CD4-positive, alpha-beta T cell (primary cell): ENCODE measurements at places on chromosomes 3 and 15.

GRCh38 chr3:134054231-134054630, 24.5 kb upstream of the SLCO2A1 start:
- no peak for DNase-seq

DNA sequence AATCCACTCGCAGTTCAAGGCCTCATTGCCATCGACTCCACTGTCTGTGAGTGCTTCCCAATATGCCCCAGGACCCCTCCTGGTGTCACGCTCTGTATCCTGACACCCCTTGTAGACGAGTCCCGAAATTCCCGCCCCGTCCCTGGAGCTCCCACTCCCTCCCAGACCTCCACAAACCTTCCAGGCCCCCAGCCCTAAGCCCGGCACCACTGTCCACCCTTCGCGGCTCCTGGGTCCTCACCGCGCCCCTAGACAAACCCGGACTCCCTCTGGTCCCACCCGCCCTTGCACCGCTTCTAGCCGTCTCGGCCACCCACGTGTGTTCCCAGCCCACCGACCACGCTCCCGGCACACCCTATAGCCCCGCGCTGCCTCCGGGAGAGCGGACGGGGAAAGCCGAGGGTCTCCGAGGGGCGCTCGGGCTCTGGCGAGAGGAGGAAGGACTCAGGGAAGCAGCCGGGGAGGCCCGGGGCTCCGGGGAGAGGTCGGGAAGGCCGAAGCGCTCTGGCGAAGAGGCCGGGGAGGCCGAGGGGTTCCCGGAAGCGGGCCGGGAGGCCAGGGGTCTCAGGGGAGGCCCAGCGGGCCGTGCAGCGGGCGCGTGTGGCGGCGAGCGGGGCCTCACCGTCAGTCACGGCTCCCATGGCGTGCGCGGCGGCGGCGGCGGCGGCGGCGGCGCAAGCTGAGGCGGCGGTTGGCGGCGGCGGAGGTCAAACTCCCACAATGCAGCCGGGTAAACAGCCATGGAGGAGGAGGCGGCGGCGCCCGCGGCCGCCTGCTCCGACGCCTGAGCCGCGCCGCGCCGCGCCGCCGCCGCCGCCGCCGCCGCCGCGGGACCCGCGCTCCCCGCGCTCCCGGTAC, at the start of the genes ATXN7 and THOC7:
Gene ATXN7, plus strand, starts transcription at position 718 of the 858 bp plus-strand sequence. CDS start 48,732 bp downstream, outside the sequence.
Gene THOC7, minus strand, starts transcription at position 656 of the 858 bp plus-strand sequence. Its CDS starts 15 bp downstream, at position 641.
- peak; percentile 59 for DNase-seq

DNA sequence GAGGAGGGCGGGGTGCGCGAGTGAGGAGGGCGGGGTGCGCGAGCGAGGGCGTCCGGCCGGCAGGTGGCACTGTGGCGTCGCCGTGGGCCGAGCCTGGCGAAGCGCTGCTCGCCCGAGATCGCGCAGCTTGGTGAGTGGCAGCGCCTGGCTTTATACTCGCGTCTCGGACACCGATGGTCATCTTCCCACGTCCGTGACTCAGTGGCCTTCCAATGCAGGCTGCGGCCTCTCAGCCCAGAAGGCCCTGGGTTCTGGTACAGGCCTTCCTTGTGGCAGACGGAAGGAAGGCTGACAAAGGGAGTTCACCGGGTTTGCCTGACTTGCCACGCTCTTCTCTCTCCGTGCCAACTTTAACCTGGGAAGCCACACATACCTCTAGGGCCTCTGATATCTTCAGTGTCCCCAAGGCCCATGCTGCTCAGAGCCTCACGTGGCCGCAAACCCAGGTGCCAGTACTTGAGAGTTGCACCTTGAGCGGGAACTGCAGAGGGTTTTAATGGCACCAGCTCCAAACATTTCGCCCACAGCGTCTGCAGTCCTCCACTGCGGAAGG, 195.3 kb upstream of the LYSMD4 start:
- peak; percentile 87 for DNase-seq

- DNase-seq = no peak
These were observed 13.6 kb downstream of the TBC1D23 start for GRCh38 chr3:100274361-100274760.

- DNase-seq = no peak
These were observed 81.3 kb upstream of the NEDD4 start for GRCh38 chr15:56074481-56075265.

DNA sequence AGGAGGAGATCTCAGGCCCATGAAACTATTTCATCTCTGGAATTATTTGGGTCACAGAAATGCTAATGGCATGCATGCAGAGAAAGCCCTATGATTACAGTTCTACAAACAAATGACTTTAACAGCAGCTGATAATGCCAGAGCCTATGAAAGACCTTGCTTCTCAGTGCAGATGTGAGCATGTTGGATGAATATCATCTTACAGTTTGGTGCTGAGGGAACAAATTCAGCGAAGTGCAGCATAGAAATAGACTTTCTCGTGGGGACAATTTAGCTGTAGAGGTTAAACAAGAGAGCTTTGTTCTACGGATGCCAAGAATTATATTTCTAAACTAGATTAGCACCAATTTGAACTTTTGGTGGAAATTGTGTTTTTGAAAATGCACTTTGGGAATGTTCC, 27.7 kb downstream of the PTX3 start:
- no peak for DNase-seq

DNA sequence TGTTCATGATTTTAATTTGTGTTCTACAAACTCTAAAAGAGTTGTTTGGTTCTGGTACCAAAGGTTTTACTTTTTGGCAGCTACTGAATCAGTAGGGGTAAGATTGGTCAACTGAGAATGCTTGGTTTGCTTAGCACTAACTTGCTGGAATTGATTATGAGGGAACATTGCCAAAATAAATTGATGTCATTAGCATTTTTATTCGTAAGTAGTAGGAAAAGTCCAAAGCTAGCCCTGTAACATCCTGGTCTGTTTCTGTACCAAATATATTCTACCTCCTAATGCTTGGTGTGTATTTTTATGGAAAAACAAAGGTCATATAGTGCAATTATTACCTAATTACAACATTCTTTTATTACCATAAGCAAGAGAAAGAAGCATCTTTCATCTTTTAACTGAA, 35.9 kb upstream of the KPNA4 start:
- no peak for DNase-seq
